ENCODE measurements at places on chromosomes 4 and X.
A peak's percentile ranks its signal among the peaks of the same experiment; 100 is the strongest.

DNA sequence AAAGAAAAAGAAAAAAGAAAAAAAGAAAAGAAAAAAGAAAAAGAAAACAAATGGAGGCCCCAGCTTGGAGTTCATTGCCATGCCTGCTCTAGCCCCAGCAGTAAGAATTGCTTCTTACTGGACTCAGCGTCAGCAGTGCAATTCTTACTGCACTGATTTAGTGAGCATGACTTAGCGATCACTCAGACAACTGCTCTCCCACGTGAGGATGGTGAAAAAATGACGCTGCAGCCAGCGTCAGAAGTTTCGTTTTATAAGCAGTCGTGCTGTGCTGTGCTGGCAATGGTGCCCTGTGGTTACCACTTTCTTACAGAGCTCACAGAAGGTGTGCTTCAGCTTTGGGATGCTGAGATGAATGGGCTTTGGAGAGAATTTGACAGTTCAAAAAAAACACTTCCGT is 68.3 kb upstream of the DDX3X start:
- DNase-seq: peak; percentile 92

GRCh38 chr4:128858879-128859671 is 49.6 kb downstream of the JADE1 start:
- DNase-seq: peak; percentile 40

- no peak for DNase-seq
Measured at GRCh38 chrX:86845101-86845500, 672.5 kb upstream of the KLHL4 start.

GRCh38 chr4:33566649-33567048 is 2677.7 kb downstream of the ARAP2 start:
- no peak for DNase-seq

DNA sequence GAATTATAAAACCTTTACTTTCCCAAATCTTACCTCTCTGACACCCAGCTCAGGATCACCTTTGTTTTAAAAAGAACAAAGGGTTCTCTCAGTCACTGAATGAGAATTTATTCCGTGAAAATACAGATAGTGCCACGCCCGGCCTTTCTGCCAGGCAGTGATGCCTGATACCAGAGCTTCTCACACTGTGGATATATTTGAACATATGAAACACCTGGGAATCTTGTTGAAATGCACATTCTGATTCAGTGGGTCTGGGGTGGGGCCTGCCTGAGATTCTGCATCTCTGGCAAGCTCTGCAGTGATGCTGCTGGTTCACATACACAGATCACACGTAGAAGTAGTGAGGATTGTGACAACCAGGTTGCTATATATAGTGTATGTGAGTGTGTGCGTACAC is 46.0 kb downstream of the ELOVL6 start:
- no peak for DNase-seq

DNA sequence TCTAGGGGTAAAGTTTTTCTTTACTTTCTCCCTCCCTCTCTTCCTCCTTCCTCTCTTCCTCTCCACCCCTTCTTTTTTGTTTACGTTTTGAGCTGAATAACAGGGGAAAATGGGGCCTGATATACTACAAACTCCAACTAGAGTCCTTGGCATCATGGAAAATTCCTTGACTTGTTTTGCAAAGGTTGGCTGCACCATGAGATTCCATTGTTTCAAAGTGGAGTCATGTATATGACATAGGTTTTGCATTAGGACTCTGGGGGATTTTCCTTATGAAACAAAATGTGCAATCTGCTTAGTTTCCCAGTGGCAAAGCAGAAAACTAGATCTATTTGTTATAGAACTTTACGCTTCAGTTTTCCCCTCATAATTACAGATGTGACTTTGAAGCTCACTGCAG is 233.5 kb upstream of the PGRMC2 start:
- no peak for DNase-seq

GRCh38 chr4:4284827-4285618 is 4.9 kb downstream of the LYAR start:
- no peak for DNase-seq

DNA sequence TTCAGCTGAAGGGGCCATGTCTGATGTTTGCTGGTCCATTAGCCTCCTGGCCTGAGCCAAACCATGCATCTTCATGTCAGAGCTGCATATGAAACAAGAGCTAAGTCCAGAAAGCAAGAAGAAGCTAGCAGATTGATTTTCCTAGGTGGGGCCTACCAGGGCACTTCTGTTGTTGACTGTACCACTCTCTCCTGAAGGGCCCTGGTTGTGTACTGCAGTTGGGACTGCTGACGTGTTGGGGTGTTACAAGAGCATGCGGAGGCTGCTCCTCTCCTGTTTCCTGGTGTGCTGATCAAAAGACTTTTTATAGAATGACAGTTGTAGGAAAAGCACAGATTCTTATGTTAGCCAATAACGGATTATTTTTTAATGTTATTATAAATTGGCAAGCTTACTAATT is 145.1 kb downstream of the TBL1X start:
- DNase-seq: no peak

DNA sequence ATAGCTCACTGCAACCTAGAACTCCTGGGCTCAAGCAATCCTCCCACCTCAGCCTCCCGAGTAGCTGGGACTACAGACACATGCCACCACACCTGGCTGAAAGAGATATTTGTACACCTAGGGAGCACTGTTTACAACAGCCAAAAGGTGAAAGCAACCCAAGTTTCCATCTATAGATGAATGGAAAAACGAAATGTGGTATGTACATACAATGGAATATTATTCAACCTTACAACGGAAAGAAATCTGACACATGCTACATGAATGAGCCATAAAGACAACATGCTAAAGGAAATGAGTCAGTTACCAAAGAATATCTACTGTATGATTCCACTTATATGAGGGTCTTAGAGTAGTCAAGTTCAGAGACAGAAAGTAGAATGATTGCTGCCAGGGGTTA is 52.2 kb downstream of the ABCG2 start:
- DNase-seq: no peak

- no peak for DNase-seq
Measured at GRCh38 chrX:119549327-119550016, 15.7 kb downstream of the STEEP1 start.

DNA sequence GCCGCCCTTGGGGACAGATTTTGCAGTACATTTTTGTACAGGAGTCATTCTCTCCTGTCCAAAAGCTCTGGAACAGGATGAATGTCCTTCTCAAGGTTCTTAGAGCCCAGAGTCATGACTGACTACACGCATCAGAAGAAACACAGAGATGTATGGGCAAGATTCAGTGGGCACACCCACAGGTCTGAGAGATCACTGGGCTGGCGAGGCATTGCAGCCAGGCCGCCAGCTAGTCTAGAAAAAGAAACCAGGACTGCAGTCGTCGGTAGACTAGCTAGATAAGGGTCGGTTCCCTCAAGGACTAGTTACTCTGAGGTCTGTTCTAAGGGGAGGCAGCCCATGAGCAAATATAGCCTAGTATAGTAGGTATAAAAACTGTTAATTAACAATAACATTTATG is 19.8 kb downstream of the GBA3 start:
- DNase-seq: no peak

GRCh38 chrX:135295944-135296305 is 13.4 kb upstream of the ETDC start:
- DNase-seq: no peak

DNA sequence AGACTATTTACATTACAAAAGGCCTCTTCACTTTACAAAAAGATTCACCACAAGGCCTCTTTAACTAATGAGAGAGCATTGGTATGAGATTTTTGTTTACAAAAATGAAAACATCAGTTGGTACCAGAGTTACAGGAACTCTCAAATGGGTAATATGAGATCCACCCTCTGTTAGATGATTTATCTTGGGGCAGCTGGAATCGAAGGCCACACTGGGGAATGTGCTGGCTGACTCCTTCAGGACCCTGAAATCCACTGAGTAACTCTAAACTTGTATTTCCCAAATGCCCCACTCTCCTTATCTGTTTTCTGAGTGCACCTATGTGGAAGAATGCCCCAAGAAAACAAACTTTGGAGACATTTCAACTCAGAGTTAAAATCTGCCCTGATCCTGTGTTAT is 232.9 kb upstream of the F9 start:
- no peak for DNase-seq

GRCh38 chr4:182105416-182105815 is 137.8 kb upstream of the TENM3 start:
- no peak for DNase-seq

GRCh38 chr4:2843941-2844584 is 419 bp downstream of the ADD1 start:
- no peak for DNase-seq

GRCh38 chrX:3250966-3251365 is 95.5 kb downstream of the MXRA5 start:
- DNase-seq: no peak

GRCh38 chr4:189291939-189292338 is 648.7 kb upstream of the FRG1 start:
- DNase-seq: no peak
